Caco-2 (cell line): ENCODE measurements at places on chromosomes 16 and 17.

- H3K27ac ChIP-seq = no peak overlapping the region
- no peak for DNase-seq
- H3K27me3 ChIP-seq = no peaks in the 10 kb centered on the region
- no peak overlapping the region for H3K4me3 ChIP-seq
- no peaks in the 10 kb centered on the region; the same call in 1 of the 2 replicates for H3K4me1 ChIP-seq
Observed at GRCh38 chr17:78759969-78760352, 22.1 kb downstream of the CYTH1 start.

GRCh38 chr16:68319185-68319908 lies 8.5 kb downstream of the PRMT7 start:
- no peak for DNase-seq
- H3K4me1 ChIP-seq = peaks cover 7% of the 10 kb centered on the region; the same call in 1 of the 2 replicates
- peaks cover 4% of the 10 kb centered on the region for H3K36me3 ChIP-seq
- H3K27ac ChIP-seq = peak overlapping the region; percentile 48
- no peak overlapping the region for H3K4me3 ChIP-seq

DNA sequence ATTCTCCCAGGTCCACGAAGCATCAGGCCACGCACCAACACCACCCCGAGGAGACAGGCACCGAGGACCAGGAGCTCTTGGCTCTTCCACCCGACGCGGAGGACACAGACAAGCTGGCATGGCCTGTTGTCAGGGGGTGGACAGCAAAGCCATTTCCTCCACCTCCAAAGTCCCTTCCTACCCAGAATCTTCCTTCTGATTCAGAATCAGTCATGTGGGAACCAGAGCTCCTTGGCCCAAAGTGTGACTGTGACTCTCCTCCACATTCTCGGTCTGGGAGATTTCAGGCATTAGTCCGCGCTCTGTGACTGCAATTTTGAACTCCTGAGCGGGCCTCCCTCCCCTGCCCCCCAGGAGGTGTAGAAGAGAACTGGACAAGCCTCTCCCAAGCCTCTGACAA lies 9.2 kb downstream of the DNAH17 start:
- H3K27ac ChIP-seq = no peak overlapping the region
- no peaks in the 10 kb centered on the region for H3K27me3 ChIP-seq
- H3K36me3 ChIP-seq = no peaks in the 10 kb centered on the region

DNA sequence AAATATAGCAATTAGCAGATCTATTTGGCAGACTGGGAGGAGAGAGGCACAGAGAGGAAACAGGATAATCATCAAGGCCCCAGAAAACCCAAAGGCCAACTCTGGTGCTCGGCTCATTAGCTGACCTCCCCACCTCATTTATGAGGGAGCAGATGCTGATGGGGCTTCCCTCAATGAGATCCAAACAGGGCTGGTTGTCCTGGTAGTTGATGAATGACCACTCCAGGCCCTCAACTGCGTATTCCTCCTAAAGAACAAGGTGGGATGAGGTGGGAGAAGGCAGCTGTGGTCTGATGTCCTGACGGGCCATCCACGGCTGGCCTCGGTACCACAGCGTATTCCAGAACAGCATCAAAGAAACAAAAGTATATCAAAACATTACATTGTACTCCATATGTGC lies 20.8 kb downstream of the ZNHIT3 start:
- DNase-seq = no peak
- no peaks in the 10 kb centered on the region for H3K4me1 ChIP-seq
- no peak overlapping the region for H3K27ac ChIP-seq

DNA sequence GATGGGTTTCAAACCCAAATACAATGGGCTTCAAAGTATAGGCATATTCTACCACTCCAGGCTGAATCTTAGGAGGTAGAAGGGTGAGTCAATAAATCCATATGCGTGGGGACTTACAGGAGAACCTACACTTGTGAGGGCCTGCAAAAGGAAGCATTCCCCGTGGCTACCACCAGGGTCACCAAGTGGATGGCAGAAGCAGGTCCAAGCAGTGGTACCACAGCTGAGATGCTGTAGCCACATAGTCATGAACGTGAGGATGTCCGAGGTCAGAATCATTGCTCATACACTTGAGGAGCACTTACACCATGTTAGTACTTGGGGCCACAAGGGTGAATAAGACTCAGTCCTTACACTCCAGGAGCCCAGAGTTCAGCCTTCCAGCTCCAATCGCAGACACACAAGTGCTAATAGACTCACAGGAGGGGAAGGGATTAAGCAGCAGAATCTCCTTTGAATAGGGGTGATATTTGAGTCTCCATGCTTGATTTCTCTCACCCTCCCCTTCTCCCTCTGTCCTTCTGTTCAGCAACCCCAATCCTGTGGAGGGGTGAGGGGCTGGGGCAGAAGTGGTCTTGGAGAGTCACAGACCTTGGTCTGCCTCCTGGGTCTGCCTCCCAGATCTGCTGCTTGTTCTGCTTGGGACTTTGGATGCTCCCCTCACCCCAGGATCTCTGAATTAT lies 42.5 kb upstream of the ASIC2 start:
- no peaks in the 10 kb centered on the region for H3K36me3 ChIP-seq
- H3K4me3 ChIP-seq = no peak overlapping the region
- no peaks in the 10 kb centered on the region for H3K4me1 ChIP-seq
- DNase-seq = no peak

- no peak for DNase-seq
- no peaks in the 10 kb centered on the region for H3K4me1 ChIP-seq
- H3K36me3 ChIP-seq = no peaks in the 10 kb centered on the region
- H3K27me3 ChIP-seq = no peaks in the 10 kb centered on the region
Observed at GRCh38 chr17:607361-608147, 107.1 kb downstream of the VPS53 start.

GRCh38 chr17:59432657-59433056 lies 101.2 kb downstream of the YPEL2 start:
- peaks cover 14% of the 10 kb centered on the region for H3K4me1 ChIP-seq
- no peak overlapping the region for H3K4me3 ChIP-seq
- no peak overlapping the region for H3K27ac ChIP-seq
- DNase-seq = no peak

GRCh38 chr16:54076006-54076504 lies 210.5 kb downstream of the IRX3 start:
- H3K27ac ChIP-seq = no peak overlapping the region
- no peaks in the 10 kb centered on the region for H3K36me3 ChIP-seq
- no peak overlapping the region for H3K4me3 ChIP-seq
- no peaks in the 10 kb centered on the region for H3K27me3 ChIP-seq
- H3K4me1 ChIP-seq = no peaks in the 10 kb centered on the region
- no peak for DNase-seq

DNA sequence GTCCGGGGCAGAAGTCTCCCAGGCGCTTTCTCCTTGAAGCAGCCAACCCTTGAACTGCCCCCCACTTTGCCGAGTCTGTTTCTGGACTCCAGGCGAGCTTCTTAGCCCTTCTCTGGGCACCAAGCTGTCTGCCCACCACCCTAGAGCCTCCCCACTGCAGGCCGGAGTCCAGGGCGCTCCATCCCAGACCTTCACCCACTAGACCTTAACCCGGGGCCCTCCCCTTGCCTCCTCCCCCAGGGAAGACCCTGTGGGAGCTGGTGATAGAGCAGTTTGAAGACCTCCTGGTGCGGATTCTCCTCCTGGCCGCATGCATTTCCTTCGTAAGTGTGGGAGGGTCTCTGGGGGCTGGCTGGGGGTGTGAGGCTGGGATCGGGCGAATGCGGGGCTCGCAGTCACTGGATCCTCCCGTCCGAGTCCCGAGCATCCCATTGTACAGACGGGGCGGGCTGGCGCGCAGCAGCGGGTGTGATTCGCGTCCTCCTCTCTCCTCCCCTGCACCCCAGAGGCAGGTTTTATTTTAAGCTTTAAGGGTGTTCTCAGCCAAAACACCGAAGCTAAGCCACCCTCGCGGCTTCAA lies 1.1 kb downstream of the ATP2A1 start:
- DNase-seq = no peak
- H3K4me3 ChIP-seq = peak overlapping the region; percentile 63
- H3K27me3 ChIP-seq = no peaks in the 10 kb centered on the region
- H3K4me1 ChIP-seq = peaks cover 5% of the 10 kb centered on the region; the same call in 1 of the 2 replicates
- H3K36me3 ChIP-seq = peaks cover 1% of the 10 kb centered on the region; the same call in 1 of the 2 replicates

DNA sequence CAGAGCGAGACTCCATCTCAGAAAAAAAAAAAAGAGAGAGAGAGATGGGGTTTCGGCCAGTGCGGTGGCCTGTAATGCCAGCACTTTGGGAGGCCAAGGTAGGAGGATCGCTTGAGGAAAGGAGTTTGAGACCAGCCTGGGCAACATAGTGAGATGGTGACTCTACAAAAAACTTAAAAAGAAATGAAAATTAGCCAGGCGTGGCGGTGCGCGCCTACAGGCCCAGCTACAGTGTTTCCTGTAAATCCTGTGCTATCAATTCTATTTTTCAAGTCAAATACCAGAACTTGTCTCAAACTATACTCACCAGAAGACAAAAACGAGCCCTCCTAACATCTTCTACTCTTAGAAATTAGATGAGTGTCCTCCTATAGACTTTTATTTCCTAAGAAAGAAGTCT lies 19.3 kb downstream of the UBE2O start:
- H3K4me1 ChIP-seq = no peaks in the 10 kb centered on the region
- H3K27me3 ChIP-seq = no peaks in the 10 kb centered on the region
- DNase-seq = no peak

- H3K4me1 ChIP-seq = peaks cover 4% of the 10 kb centered on the region; the same call in 1 of the 2 replicates
- peaks cover 1% of the 10 kb centered on the region for H3K36me3 ChIP-seq
- no peak overlapping the region for H3K4me3 ChIP-seq
- no peaks in the 10 kb centered on the region for H3K27me3 ChIP-seq
- no peak overlapping the region for H3K27ac ChIP-seq
Observed at GRCh38 chr17:78114831-78115723, 13.5 kb downstream of the TMC6 start.

DNA sequence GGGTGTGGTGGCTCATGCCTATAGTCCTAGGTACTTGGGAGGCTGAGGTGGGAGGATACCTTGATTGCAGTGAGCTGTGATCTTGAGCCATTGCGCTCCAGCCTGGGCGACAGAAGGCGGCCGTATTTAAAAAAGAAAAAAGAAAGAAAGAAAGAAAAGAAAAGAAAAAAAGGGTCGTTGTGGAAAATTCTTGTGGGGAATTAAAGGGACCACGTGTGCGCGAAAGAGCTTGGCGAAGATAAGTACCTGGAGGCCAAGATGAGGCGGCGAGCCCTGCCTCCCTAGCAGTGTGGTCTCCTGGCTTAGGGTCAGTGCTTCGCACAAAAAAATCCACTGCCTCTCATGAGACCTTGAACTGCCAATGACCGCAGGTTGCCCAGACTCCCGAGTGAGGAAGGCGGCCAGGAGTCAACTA lies 728 bp upstream of the NMT1 start:
- H3K27ac ChIP-seq = peak overlapping the region; percentile 100
- DNase-seq = no peak
- no peaks in the 10 kb centered on the region for H3K36me3 ChIP-seq
- H3K27me3 ChIP-seq = no peaks in the 10 kb centered on the region
- peaks cover 16% of the 10 kb centered on the region for H3K4me1 ChIP-seq

- no peak for DNase-seq
- H3K36me3 ChIP-seq = peaks cover 5% of the 10 kb centered on the region
- no peaks in the 10 kb centered on the region for H3K27me3 ChIP-seq
- H3K4me3 ChIP-seq = no peak overlapping the region
- no peak overlapping the region for H3K27ac ChIP-seq
Observed at GRCh38 chr16:87411375-87412271, 19.5 kb downstream of the MAP1LC3B start.

DNA sequence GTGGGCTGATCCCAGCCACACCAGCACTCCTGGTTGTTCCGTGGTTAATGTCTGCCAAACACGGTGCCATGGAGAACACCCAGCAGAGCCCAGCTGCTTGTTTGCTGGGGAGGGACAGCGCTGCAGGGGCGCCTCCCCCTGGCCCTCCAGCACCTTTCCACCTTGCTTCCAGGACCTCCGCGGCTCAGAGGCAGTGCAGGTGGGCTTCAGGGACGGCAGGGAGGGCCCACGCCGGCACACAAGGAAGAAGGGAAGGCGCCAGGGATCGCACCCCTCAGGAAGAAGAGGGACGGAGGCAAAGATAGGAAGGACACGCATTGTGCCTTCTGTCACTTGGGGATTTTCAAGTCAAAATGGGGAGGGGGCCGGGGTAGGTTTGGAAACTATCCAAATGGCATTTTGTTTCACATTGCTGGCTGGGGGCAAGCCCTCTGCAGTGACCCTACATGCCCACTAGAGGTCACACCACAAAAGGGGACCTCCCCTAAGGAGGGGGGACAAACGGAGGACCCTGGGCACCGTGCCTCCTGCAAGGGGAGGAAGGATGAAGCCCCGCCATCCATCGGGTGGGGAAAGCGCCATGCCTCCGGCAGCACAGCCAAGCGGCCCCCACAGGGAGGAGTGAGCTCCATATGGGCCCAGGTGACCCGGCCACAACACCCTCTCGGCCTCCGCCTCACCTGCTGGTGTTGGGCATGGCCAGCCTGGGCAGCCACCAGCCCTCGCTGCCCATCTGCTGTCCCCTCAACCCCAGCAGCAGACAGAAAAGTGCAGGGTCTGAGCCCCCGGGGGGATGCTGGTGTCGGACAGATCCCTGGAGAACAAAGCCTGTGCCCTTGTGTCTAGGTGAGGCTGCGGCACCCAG lies 7.5 kb upstream of the C16orf95 start:
- H3K27me3 ChIP-seq = no peaks in the 10 kb centered on the region
- H3K36me3 ChIP-seq = peaks cover 1% of the 10 kb centered on the region
- H3K4me1 ChIP-seq = no peaks in the 10 kb centered on the region; the same call in 1 of the 2 replicates
- no peak overlapping the region for H3K4me3 ChIP-seq
- H3K27ac ChIP-seq = no peak overlapping the region

- no peak overlapping the region for H3K27ac ChIP-seq
- H3K4me1 ChIP-seq = 0 out of 2 replicates have a peak, but pooled peaks cover 3% of the 10 kb centered on the region
- no peak for DNase-seq
- no peaks in the 10 kb centered on the region for H3K27me3 ChIP-seq
Observed at GRCh38 chr16:52545898-52546266, 1.1 kb downstream of the TOX3 start.

GRCh38 chr16:89919535-89920406 lies 1.1 kb downstream of the MC1R start:
- no peaks in the 10 kb centered on the region for H3K36me3 ChIP-seq
- no peak overlapping the region for H3K4me3 ChIP-seq
- no peak for DNase-seq
- peaks cover 34% of the 10 kb centered on the region for H3K4me1 ChIP-seq

GRCh38 chr16:13005721-13006247 lies 104.4 kb downstream of the SHISA9 start:
- no peaks in the 10 kb centered on the region for H3K36me3 ChIP-seq
- no peaks in the 10 kb centered on the region; the same call in 1 of the 2 replicates for H3K27me3 ChIP-seq
- H3K4me3 ChIP-seq = no peak overlapping the region

DNA sequence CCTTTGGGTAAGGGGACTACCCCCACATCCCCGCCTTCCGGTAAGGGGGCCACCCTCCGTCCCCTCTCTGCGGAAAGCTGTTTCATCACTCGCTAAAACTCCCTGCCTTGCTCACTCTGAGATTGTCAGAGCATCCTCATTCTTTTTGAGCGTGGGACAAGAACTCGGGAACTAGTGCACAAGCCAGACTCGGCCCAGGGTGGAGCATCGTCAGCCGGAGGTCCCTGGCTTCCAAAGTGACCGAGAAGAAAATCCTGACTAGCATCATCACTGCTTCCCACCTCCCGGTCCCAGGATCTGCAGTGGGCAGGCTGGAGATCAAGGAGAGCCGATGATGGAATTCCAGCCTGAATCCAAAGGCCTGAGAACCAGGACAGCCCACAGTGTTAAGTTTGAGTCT lies 380.3 kb downstream of the SEC14L1 start:
- no peaks in the 10 kb centered on the region for H3K4me1 ChIP-seq
- DNase-seq = no peak

GRCh38 chr17:8692916-8693315 lies 51.7 kb downstream of the CCDC42 start:
- no peaks in the 10 kb centered on the region for H3K27me3 ChIP-seq
- H3K36me3 ChIP-seq = no peaks in the 10 kb centered on the region
- peaks cover 13% of the 10 kb centered on the region for H3K4me1 ChIP-seq
- peak overlapping the region; percentile 60 for H3K27ac ChIP-seq
- H3K4me3 ChIP-seq = no peak overlapping the region

- H3K4me1 ChIP-seq = no peaks in the 10 kb centered on the region
- H3K27ac ChIP-seq = no peak overlapping the region
- no peak overlapping the region for H3K4me3 ChIP-seq
- no peaks in the 10 kb centered on the region for H3K27me3 ChIP-seq
Observed at GRCh38 chr17:8934346-8934745, 31.2 kb downstream of the PIK3R5 start.

- peak overlapping the region; percentile 64 for H3K4me3 ChIP-seq
- H3K4me1 ChIP-seq = peaks cover 40% of the 10 kb centered on the region
Observed at GRCh38 chr17:30378241-30378824, 394 bp upstream of the CPD start.
